ENCODE measurements at places on chromosomes 11 and 22.
A peak's percentile ranks its signal among the peaks of the same experiment; 100 is the strongest.

DNA sequence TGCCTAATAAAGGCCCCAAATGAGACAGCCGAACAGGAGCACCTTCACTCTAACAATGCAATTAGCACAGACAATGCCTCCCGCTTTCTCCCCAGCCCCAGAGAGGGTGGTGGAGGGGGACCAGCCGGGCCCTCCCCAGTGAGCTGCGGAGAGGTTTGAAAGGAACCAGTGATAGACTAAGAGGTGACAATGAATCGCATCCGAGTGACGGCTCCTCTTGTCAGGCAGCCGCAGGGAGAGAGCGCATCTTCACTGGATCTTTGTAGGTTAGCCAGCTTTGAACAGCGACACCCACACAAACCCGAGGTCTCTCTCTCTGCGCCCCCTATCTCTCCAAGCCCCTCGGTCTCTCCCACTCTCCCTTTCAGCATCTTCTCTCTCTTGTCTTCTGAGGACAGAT is 28.0 kb downstream of the FLRT1 start:
- DNase-seq, result no peak
- peaks cover 3% of the 10 kb centered on the region for H3K4me1 ChIP-seq

GRCh38 chr11:45076761-45077160 is 69.7 kb upstream of the PRDM11 start:
- peaks cover 32% of the 10 kb centered on the region for H3K27me3 ChIP-seq
- no peak overlapping the region for H3K27ac ChIP-seq
- no peaks in the 10 kb centered on the region for H3K36me3 ChIP-seq

DNA sequence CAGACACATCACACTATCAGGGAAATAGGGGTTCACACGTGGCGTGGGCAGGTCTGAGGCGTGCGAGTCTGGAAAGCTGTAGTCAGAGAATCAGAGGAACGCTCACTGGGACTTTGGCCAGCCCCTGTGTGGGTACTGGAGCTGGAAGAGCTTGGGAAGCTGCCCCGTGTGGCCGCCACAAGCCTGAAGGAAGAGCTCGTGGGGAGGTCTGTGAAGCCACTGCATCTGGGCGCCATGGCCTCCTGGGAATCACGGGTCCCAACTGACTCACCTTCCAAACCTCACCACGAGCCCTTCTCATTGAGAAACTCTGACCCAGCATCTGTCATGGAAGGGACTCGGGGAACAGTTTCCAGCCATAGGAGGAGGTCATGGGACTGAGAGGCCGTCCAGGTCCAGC is 5.9 kb upstream of the MRGPRF start:
- no peak overlapping the region for H3K4me3 ChIP-seq
- H3K27ac ChIP-seq, result no peak overlapping the region
- no peaks in the 10 kb centered on the region for H3K27me3 ChIP-seq
- DNase-seq, result peak; percentile 71
- H3K4me1 ChIP-seq, result peaks cover 14% of the 10 kb centered on the region

- DNase-seq, result peak; percentile 16
- H3K36me3 ChIP-seq, result no peaks in the 10 kb centered on the region
- H3K27ac ChIP-seq, result no peak overlapping the region
- no peaks in the 10 kb centered on the region for H3K4me1 ChIP-seq
- H3K4me3 ChIP-seq, result no peak overlapping the region
Measured at GRCh38 chr11:82701847-82702520, 31.7 kb downstream of the FAM181B start.

DNA sequence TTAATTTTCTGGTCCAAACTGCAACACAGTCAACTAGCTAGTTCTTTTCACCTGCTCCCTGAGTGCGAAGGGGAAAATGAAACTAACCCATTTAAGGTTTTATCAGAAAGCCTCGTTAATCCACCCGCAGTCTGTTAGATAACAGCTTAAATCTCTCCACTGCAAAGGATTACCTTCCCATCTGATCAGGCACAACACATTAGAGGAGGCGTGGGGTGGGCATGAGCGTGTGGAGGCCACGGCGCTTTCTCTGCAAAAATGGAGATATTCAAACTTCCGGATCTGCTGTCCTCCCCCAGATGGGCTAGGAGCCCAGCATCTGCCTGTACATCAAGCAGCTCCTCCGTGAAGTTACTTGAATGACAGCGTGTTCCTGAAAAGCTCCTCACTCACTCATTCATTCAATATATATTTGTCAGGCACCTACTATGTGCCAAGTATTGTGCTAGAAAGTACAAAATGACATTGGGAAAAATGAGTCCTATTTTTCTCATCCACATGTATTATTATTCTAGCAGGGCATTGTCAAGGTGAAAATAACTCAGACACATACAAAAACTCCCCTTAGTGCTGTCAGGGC is 13.5 kb upstream of the ANKK1 start:
- H3K27ac ChIP-seq, result no peak overlapping the region
- DNase-seq, result no peak
- H3K4me1 ChIP-seq, result no peaks in the 10 kb centered on the region
- peaks cover 2% of the 10 kb centered on the region for H3K27me3 ChIP-seq

GRCh38 chr22:39984746-39985145 is 10.0 kb upstream of the FAM83F start:
- DNase-seq, result no peak
- H3K36me3 ChIP-seq, result no peaks in the 10 kb centered on the region
- H3K27ac ChIP-seq, result no peak overlapping the region
- no peaks in the 10 kb centered on the region for H3K4me1 ChIP-seq
- H3K4me3 ChIP-seq, result no peak overlapping the region
- peaks cover 60% of the 10 kb centered on the region for H3K27me3 ChIP-seq

DNA sequence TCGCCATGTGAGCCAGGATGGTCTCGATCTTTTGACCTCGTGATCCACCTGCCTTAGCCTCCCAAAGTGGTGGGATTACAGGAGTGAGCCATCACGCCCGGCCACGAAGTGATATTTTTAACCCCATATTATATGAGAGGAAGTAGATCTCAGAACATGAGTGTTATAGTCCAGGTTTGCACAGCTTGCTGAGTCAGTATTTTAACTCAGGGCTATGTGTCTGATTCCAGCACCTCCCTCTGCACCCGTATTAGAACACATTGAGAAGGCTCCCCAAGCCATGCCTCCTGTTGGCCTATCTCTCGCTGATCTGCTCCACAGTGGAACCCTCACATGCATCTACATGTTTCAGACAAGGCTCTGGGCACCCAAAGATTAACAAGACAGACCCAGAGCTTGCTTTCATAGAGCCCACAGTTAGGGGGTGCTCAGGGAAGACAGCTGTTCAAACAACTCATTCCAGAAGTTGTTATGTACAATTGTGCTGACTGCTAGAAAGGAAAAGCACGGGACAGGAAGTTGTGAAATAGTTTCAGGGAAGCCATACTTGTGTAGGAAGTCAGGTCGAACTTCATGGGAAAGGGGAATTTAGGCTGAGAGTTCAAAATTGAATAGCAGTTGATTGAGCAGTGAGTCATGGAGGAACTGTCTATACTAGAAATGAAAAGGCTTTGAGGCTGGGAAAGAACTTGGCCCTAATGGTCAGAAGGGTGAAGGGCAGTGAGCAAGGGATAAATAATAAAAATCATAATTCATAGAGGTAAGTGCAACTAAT is 49.3 kb upstream of the CLPB start:
- H3K36me3 ChIP-seq, result no peaks in the 10 kb centered on the region
- H3K4me3 ChIP-seq, result no peak overlapping the region
- H3K4me1 ChIP-seq, result peaks cover 2% of the 10 kb centered on the region
- H3K27me3 ChIP-seq, result peaks cover 30% of the 10 kb centered on the region

GRCh38 chr11:32892355-32893092 is at the start of gene QSER1:
QSER1 (plus strand) TSS chr11:32892811; CDS start chr11:32893126, 315 bp downstream.
- H3K27ac ChIP-seq, result peak within 1 kb of the TSS; percentile 67
- DNase-seq, result peak; percentile 41
- peak within 1 kb of the TSS; percentile 79 for H3K4me3 ChIP-seq

DNA sequence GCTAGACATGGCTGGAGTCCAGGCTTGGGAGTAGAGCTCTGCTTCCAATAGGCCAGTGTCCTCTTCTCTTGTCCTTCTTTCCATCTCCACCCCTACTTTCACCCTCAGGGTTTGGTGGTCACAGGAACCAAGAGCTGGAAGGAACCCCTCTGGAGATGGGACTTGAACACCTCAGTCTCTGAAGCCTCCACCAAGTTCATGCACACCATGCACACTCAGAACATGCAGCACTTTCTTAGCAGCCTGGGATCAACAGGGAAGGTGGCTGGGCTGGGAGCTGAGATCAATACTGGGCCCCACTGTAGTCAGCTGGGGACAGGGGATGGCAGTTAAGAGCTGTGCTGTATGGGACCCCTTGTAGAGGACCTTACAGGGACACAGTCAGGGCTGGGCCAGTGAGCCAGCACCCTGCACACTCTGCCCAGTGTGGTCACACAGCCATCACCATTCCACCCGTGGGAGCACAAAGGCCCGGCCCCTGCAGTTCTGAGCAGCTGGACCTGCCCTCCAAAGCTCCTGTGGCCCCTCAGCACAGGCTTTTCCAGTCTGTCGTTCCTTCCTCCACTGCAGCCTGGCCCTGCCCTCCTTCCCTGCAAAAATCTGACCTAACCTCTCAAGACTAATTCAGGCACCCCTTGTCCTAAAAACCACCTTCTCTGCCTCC is 47.7 kb downstream of the GAB4 start:
- no peaks in the 10 kb centered on the region for H3K4me1 ChIP-seq
- no peak overlapping the region for H3K4me3 ChIP-seq
- no peak for DNase-seq
- no peak overlapping the region for H3K27ac ChIP-seq
- H3K27me3 ChIP-seq, result no peaks in the 10 kb centered on the region

DNA sequence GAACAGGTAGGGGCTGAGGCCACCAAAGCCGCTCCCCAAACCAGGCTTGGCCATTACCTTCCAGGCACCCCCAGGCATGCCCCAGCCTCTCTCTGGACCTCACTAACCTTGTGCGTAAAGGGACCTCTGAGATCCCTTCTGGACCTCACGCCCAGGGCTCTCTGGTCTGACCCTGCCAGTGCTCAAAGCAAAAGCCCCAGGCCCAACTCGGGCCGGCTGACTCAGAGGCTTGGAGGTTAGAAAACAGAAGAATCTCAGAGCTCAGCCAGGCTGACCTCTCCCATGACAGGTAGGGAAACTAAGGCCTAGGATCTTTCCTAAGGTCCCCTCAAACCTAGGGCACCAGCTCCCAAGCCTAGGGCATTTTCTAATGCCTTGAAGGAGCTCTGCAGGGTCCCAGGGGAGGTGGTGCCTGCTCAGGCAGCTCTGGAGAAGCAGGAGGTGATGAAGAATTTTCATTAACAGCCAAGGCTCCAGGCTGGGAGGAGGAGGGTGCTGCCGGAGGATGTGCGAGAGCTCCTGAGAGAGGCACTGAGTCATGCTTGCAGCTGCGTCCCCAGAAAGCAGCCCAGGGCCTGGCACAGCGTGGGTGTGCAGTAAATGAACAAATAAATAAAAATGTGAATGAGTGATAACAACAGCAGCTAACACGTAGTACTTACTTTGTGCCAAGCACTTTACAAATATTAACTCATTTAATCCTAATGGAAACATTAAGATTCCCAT is 25.6 kb downstream of the ARRB1 start:
- peaks cover 29% of the 10 kb centered on the region for H3K4me1 ChIP-seq
- H3K36me3 ChIP-seq, result no peaks in the 10 kb centered on the region
- H3K27me3 ChIP-seq, result no peaks in the 10 kb centered on the region
- peak overlapping the region; percentile 68 for H3K27ac ChIP-seq

- peaks cover 42% of the 10 kb centered on the region for H3K27me3 ChIP-seq
- DNase-seq, result peak; percentile 63
- peak overlapping the region; percentile 6 for H3K4me3 ChIP-seq
- H3K27ac ChIP-seq, result no peak overlapping the region
- H3K4me1 ChIP-seq, result peaks cover 3% of the 10 kb centered on the region
Measured at GRCh38 chr22:46538814-46539160, 1.4 kb upstream of the CELSR1 start.

- DNase-seq, result no peak
- H3K36me3 ChIP-seq, result no peaks in the 10 kb centered on the region
- no peaks in the 10 kb centered on the region for H3K27me3 ChIP-seq
- H3K27ac ChIP-seq, result no peak overlapping the region
Measured at GRCh38 chr11:78336877-78337553, 80.6 kb downstream of the GAB2 start.

DNA sequence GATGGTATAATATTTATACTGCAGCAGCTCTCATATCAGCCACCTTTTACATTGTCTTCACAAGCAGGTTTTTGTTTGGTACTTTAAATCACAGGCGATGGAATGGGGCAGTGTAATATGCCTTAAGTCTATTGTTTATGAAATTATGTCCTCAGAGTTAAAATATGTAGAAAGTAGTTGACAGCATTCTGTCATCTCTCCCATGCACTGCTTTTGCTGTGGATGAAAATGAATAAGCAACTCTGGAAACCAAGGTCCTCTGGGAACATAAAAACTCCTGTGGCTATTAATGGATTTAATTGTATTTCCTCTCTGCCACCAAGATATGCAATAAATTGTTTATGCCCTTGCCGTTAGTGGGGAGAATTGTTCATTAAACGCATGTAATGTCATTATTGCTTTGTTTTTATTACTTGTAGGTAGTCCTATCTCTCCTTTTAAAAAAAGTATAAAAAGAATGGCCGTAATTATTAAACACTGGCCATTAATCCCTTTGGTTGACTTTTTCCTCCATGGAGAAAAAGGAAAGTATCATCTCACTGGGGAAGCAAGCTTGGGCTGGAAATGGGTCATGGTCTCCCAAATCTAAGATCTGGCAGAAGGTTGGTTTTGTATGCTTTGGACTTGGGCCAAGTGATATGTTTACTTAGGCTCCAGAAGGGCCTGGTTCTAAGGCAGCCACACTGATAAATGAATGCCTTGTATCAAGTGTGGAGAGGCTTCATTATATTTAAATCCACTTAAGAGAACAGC is 13.1 kb downstream of the PACS1 start:
- no peak overlapping the region for H3K4me3 ChIP-seq
- H3K4me1 ChIP-seq, result peaks cover 21% of the 10 kb centered on the region
- DNase-seq, result no peak
- H3K36me3 ChIP-seq, result no peaks in the 10 kb centered on the region
- no peak overlapping the region for H3K27ac ChIP-seq

Data from IMR-90 (cell line).